ENCODE measurements at places on chromosomes 1 and 21. TPM values are rescaled to one million over a fixed set of nuclear protein-coding genes. Genes with fewer than 3 reads are reported as not detected.

DNA sequence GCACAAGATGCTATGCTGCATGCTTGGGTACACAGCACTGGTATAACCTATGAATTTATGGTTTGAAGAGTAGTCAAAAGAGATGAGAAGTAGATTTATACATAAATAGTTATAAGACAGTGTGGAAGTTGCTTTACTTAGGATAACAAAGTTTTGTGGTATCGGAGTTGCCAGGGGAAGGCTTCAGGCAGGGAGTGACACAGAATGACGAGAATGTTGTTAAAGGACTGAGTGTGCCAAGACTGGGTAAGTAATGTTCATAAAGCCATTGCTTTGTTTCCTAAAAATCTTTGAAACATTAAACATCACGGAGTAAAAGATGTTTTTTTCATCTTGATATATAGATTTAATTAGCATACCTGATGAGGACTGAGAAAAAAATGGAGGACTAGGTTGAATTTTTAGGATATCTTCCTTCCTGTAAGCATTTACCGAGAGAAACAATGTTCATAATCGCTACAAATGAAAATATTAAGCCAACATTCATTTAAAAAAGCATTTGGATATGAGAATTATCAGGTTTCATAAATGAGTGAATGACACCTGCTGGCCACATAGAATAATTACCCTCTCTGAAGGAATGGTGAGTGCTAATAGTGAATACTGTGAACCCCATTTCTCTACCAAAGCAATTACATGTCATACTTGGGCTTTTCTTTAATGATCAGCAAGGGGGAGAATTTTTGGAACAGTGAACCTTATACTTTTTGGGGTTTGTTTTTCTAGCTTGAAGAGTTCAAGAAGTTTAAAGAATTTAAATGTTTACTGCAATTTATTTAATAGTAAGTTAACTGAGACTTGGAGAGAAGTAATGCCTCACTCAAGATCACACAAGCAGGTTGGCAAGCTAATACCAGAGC, 28.4 kb downstream of the EXTL2 start:
- DNase-seq: peak; percentile 28

The TPTE gene
- not detected for total RNA-seq

The FLAD1 gene
- total RNA-seq: 17.1 TPM

- no peak for DNase-seq
Observed at GRCh38 chr1:196649990-196650389, 1.9 kb upstream of the CFH start.

DNA sequence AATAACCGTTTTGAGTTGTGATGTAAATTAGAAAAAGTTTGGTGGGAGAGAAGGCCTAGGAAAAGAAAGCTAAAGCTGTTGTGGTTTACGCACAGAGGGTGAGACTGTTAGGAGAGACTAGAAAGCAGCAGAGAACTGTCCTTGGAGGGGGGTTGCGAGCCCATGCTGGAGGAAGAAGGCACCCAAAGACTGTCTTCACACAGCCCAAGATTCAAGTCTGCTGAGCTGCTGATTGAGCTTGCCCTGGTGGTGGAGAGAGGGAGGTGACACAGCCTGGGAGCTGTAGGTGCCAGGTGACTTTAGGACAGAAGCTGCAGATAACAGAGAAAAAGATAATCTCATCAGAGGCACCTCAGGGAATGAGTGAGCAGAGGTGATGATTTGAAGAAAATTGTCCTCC, 18.3 kb upstream of the TLR5 start:
- DNase-seq: no peak

DNA sequence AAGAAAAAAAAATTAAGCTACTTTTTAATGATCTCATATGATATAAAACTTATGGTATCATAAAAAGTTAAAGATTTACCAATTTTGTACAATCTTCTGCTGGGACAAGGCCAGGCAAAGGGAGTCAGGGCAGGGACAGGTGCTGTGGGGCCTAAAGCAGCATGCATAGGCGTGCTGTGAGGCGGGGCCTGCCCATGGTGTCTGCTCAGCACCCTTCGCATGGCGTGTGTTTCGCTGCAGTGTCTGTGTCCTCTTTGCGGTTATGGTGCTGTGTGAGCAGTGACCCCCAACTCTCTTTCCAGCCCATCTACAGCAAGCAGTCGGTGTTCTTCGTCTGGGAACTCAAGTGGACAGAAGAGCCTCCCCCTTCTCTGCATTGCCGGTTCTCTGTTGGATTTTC, 13.4 kb upstream of the PWP2 start:
- no peak for DNase-seq

The DNAJC8 gene
- total RNA-seq: 41.7 TPM

The RORC gene
- total RNA-seq: not detected

DNA sequence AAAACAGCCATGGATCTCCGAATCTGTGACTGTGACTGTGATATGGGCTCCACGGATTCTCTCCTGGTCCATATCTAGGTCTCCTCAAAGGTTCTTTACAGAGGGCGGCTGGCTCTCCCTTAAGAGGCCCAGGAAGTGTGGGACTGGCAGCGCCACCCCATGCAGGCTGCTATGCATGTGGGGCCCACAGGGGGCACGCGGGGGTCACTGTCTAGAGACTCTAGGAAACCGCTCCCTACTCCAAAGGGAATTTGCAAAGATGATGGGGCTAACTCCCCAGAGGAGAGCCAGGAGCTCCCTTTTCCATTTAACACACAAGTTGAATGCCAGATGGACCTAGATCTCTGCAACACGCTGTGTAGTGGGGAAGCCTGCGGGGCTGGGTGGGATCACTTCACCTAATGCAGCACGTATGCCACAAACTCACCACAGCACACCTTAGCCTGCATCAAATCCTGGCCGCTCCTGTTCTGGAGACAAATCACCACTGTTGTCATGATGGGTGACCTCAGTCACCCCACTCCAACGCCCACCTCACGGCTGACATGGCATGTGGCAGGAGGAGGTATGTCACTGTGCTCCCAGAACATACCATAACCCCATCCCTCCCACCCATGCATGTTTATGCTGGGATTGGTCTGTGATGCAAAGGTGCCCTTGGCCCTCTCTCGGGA, 61.7 kb downstream of the SLC45A1 start:
- no peak for DNase-seq

DNA sequence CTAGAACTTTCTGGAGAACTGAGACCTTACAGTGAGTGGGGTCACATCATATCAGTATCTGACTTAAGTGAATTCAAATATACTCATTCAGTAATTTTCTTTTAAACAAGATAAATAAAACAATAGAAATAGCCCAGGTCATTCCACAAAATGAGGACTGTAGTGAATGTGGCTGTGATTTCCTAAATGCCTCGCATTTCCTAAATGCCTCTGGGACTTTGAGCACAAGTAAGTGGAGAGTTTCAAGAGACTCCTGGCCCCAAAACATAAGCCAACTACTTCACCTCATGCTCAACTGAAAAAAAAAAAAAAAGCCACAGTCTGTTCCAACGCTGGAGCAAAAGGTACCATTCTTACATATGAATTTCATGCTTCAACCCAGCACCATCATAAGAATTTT, 81.5 kb downstream of the ZNF281 start:
- DNase-seq: no peak

DNA sequence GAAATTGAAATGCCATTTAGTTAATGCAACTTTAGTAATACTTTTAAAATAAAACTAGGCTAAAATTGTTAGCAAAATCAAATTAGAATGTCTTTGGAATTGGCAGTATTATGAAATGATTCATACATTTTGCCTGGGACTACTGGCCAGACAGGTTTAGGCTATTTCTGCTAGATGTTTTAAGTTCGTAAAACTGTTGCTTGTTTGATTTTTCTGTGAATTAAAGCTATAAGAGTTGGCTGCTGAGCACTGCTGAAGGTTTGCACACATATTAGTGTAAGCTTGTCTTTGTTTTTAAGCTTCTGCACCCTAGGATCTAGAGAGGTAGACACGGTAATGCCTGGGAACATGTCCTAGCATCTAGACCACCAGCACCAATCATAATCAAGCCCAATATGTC, 1094.6 kb upstream of the ADGRL4 start:
- no peak for DNase-seq

GRCh38 chr1:14999441-14999840, 154.1 kb upstream of the TMEM51 start:
- no peak for DNase-seq

- peak; percentile 45 for DNase-seq
Observed at GRCh38 chr1:152479792-152480595, 30.6 kb upstream of the LCE5A start.

DNA sequence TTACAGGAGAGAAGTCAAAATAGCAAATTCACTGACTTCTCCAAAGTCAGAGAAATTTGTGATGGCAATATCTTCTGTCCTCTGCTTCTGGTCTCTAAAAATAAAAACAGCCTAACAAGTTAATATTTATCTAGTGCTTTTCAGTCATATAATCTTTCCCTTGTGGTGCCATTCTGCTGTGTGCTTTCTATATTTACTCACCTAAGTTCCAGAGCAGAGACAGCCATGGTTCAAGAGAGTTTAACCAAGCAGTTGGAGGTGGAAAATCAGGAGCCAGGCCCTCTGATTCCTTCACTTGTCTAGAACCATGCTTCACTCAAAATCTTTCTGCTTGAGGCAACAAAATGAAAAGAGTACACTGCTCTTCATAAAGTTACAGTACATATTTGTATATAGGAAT, 39.3 kb downstream of the BRINP2 start:
- no peak for DNase-seq

- no peak for DNase-seq
Observed at GRCh38 chr1:114892194-114892918, 37.7 kb downstream of the SYCP1 start.

- DNase-seq: peak; percentile 99
Observed at GRCh38 chr1:186082235-186082937, 292.7 kb downstream of the TPR start.

DNA sequence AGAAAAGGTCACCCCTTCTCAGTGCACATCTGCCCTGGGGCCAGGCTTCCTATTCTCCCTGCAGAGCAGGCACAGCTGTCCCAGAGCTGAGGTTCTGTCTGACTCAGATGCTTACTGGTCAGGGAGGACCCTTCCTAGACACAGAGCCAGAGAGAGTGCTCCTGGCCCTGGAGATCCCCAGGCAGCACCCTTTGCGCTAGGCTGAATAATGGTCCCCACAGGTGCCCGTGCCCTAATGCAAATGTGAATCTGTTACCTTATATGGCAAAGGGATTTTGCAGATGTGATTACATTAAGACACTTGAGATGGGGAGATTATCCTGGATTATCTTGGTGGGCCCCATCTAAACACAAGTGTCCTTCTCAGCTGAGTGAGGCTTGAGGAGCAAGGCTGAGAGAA, 2.6 kb upstream of the TNNI1 start:
- no peak for DNase-seq

The HHIPL2 gene
- total RNA-seq: not detected

The FDPS gene
- 490 TPM for total RNA-seq

GRCh38 chr1:205961991-205962820, 18.9 kb upstream of the SLC26A9 start:
- no peak for DNase-seq

The KRTAP6-3 gene
- not detected for total RNA-seq

The OR2L8 gene
- total RNA-seq: not detected

GRCh38 chr1:53366901-53367502, 39.1 kb upstream of the LRP8 start:
- DNase-seq: no peak

GRCh38 chr1:163248064-163248463, 45.3 kb upstream of the RGS5 start:
- no peak for DNase-seq

All from dermis microvascular lymphatic vessel endothelial cell (primary cell).